Activated CD4-positive, alpha-beta T cell treated with anti-CD3 and anti-CD28 coated beads, Interleukin-2, amount 50 U/mL, for 16 hours (primary cell): ENCODE measurements at places on chromosomes 12 and 14.

- no peak for DNase-seq
Measured at GRCh38 chr12:116381744-116382685, 104.5 kb upstream of the MED13L start.

- DNase-seq = no peak
Measured at GRCh38 chr12:129394177-129394825, 509.5 kb downstream of the TMEM132D start.

DNA sequence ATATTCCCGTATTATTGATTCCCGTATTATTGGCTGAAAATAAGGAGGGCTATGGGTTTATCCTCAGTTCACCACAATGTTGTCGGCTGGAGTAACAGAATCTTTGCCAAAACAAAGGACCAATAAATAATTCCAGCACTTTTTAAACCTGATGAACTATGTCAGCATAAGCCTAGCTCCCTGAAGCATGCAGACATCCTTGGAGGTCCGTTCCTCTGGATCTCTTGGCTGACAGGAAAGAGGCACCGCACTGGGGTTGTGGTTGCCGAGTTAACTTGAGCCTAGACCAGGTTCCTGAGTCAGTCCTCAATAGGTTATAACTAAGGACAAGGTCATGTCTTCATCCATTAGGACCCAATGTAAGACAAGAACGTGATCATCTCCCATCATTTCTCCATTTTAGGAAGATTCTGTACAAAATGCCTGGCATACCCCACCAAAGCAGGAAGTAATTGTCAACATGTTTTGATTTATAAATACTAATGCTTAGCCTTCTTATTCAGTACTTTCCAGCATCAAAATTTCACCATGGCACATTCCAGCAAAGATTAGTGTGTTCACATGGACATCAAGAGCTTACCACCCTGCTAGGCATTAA lies 36.6 kb downstream of the NID2 start:
- DNase-seq = no peak

DNA sequence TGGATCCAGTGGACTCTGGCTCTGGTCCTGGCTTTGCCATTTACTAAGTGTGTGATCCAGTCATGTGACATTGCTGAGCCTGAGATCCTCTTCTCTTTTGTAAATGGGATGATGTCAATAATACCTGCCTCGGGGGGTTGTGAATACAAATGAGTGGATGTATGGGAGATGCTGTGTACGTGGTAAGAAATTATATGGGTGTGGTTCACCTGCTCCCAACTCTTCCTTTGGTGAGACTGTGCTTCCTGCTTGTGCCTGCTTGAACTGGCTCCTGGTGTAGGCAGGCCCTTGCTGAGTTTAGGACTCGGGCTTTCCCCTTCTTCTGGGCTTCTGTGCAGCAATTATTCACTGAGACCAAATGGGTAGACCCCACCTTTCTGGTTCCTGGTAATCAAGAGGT lies 189.5 kb upstream of the FRMD6 start:
- no peak for DNase-seq

- DNase-seq = no peak
Measured at GRCh38 chr12:4243091-4243490, 30.5 kb upstream of the CCND2 start.

GRCh38 chr12:111766608-111767361 lies at the start of gene ALDH2:
ALDH2 (plus strand) TSS chr12:111766933; CDS start chr12:111766983, 50 bp downstream.
- no peak for DNase-seq

GRCh38 chr14:54927551-54927950 lies 24.9 kb upstream of the GCH1 start:
- no peak for DNase-seq

GRCh38 chr12:95368931-95369330 lies 105.0 kb upstream of the METAP2 start:
- no peak for DNase-seq

GRCh38 chr14:101152855-101153254 lies 249.3 kb upstream of the RTL1 start:
- DNase-seq = no peak

DNA sequence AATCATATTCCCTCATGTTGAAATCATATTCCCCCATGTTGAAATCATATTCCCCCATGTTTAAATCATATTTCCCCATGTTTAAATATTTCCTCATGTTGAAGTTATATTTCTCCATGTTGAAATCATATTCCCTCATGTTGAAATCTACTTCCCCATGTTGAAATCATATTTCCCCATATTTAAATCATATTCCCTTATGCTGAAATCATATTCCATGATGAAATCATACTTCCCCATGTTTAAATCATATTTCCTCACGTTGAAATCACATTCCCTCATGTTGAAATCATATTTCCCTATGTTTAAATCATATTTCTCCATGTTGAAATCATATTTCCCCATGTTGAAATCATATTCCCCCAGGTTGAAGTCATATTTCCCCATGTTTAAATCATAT lies 34.6 kb upstream of the ADGRD1 start:
- DNase-seq = no peak

- DNase-seq = no peak
Measured at GRCh38 chr14:103558071-103558882, 4.2 kb downstream of the BAG5 start.

DNA sequence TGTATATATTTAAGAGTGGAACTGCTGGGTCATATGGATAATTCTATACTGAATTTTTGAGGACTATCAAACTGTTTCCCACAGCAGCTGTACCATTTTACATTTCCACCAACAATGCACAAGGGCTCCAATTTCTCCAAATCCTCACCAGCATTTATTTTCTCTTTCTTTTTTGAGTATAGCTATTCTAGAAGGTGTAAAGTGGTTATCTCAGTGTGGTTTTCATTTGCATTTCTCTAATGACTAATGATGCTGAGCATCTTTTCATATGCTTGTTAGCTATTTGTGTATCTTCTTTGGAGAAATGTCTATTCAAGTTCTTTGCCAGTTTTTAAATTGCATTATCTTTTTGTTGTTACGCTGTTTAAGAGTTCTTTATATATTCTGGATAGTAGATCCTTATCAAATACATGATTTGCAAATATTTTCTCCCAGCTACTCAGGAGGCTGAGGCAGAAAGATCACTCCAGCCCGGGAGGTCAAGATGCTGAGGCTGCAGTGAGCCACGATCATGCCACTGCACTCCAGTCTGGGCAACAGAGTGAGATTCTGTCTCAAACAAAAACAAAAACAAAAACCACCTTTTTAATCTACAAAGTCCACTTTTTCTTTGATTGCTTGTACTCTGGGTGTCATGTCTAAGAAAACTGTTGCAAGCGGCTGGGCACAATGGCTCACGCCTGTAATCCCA lies 32.8 kb downstream of the GTF2A1 start:
- DNase-seq = no peak
